CD14-positive monocyte (primary cell): ENCODE measurements at places on chromosomes 11 and 22. TPM values are rescaled to one million over a fixed set of nuclear protein-coding genes. Genes with fewer than 3 reads are reported as not detected.

The ART5 gene
- not detected for polyA plus RNA-seq

The ZC3H12C gene
- 0.73 TPM for polyA plus RNA-seq

The TMEM191C gene
- polyA plus RNA-seq, result 1.6 TPM

The RFPL2 gene
- 0.22 and 1.3 TPM in 2 replicates for polyA plus RNA-seq

The SCO2 gene
- polyA plus RNA-seq, result 39.5 TPM

The SLC25A18 gene
- 0.11 TPM for polyA plus RNA-seq

The MCAM gene
- not detected for polyA plus RNA-seq

The SMIM35 gene
- polyA plus RNA-seq, result 0.22 and 0.29 TPM in 2 replicates

The KCNA4 gene
- polyA plus RNA-seq, result not detected

The JHY gene
- 0.70 and 0.91 TPM in 2 replicates for polyA plus RNA-seq

The SYT13 gene
- not detected for polyA plus RNA-seq

The RGL4 gene
- 2.3 TPM for polyA plus RNA-seq
